ENCODE measurements at places on chromosomes 11 and 22.

GRCh38 chr11:7551571-7551970 lies 37.8 kb downstream of the PPFIBP2 start:
- DNase-seq: peak; percentile 77

DNA sequence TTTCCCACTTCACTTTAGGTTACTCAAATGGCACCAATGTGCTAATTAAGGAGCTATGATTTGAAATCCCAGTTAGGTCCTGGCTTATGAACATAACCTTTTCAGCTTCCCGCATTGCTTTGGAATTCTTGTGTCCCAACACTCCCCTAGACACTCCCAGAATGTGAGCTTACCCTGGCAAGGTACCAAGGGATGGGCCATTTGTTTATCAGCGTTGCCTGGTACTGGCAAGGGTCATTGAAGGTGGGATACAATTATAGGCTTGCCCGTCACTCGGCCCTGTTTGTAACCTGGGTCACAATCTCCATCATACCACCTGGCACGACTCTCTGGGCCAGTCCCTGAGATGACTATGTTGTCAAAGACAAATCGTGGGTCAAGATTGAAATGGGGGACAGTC lies 5.4 kb downstream of the CSRP3 start:
- DNase-seq: no peak

GRCh38 chr11:10503777-10504480 lies 37.1 kb downstream of the RNF141 start:
- DNase-seq: no peak

DNA sequence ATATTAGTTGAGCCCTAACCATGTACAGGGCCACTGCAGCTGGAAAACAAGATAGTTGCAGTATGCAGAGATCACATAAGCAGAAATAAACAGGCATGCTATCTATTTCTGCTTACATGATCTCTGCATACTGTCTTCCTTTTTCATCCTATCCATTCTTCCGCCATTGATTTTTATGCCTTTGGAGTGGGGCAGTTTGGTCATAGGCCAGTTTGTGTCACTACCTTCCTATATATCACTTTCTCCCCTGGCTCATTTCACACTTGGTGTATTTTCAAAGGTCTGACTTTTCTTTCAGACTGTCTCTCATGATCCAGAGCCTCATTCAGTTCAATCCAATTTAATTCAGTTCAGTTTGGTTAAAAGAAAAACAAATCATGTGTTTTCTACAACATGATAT lies 829.6 kb downstream of the KCNA4 start:
- DNase-seq: no peak

DNA sequence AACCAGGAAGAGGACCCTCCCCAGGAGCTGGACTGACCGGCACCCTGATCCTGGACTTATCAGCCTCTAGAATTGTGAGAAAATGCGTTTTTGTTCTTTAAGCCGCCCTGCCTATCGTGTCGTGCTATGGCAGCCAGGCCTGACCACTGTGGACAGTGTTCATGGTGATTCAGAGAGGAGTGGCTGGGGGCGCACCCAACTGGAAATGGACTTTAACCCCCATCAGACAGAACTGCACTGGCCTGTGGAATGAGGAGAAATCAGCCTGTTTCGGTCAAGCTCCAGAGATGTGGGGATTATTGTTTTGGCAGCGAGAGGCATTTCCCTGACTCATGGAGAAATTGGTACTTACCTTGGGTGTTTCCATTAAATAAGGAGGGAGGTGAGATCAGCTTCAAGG lies 1437.8 kb downstream of the BRD1 start:
- no peak for DNase-seq

DNA sequence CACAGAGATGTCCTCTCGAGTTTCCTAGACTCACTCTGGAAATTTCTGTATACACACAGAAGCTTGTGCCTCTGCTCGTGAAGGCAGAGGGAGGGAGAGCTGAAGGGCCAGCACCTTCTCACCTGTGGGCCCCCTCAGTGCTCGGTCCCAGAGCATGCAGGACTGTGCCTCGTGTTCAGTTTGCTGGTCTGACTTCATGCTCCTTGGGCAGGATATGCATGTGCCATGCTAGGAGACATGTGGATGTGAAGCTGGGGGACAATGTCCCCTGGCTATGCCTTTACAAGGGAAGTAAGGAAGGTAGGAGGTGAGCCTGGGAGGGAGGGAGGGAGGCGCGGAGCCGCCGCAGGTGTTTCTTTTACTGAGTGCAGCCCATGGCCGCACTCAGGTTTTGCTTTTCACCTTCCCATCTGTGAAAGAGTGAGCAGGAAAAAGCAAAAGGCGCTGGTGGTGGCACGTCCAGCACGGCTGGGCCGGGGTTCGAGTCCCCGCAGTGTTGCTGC lies 22.6 kb downstream of the NEAT1 start:
- peak; percentile 56 for DNase-seq
